ENCODE measurements at places on chromosomes 7 and 10. TPM values are rescaled to one million over a fixed set of nuclear protein-coding genes. Genes with fewer than 3 reads are reported as not detected.

The AVPI1 gene
- total RNA-seq: 22.6 TPM

DNA sequence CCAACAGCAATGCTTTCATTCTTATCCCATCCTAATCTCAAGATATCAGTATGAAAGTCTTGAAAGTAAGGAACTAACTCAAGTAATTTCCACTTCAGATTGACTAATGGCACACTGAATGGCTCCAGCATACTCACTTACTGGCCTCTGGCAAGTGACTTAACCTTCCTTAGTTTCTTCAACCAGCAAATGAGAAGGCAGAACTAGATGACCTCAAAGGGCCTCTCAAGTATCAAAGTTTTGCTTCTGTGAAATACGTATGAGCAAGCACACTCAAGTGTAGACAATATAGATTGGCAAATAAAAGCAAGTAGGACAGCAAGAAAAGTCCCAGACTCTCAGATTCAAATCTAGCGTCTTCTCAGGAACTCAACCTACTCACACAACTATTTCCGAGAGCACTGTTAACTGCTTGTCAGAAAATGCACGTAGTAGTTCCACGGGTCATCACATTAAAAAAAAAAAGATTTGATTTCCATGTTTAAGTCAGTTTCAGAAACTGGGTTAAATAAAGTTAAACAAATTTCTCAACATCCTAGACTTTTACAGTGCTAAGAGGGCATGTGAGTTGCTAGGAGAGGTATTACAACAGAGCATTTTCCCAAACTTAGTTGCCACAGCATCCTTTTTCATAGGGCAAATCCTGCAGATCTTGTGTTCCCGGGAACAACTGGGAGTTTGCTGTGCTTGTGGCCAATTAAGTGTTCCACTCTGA is 276.9 kb upstream of the KLF14 start:
- peak overlapping the region; percentile 42 for H3K27ac ChIP-seq
- H3K4me3 ChIP-seq: no peak overlapping the region
- no peaks in the 10 kb centered on the region for H3K36me3 ChIP-seq
- H3K4me1 ChIP-seq: peaks cover 90% of the 10 kb centered on the region
- no peaks in the 10 kb centered on the region for H3K27me3 ChIP-seq

The HOXA13 gene
- not detected for total RNA-seq

The COX19 gene
- 12.9 TPM for total RNA-seq

The TRIM4 gene
- total RNA-seq: 39.0 TPM

DNA sequence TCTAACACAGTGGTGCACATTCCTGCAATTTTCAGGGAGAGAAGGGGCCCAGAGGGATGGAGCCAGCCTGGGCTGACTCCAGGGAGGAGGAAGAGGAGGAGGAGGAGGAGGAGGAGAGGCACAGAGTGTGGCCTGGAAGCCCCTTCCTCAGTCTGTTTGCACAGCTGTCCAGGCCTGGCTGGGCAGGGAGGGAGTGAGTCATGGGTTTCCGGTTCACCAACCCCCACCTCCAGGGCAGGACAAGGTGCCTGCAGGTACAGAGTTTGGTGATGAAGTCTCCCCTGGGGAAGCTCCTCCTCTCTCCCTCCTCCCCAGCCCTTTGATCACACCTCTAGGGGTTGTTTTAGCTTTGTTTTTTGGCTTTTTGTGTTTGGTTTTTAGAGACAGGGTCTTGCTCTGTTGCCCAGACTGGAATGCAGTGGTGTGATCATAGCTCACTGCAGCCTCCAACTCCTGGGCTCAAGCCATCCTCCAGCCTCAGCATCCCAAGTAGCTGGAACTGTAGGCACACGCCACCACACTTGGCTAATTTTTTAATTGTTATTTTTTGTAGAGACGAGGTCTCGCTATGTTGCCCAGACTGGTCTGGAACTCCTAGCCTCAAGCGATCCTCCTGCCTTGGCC is 77.5 kb upstream of the CUX1 start:
- H3K27me3 ChIP-seq: no peaks in the 10 kb centered on the region
- peaks cover 5% of the 10 kb centered on the region for H3K4me1 ChIP-seq
- H3K36me3 ChIP-seq: no peaks in the 10 kb centered on the region
- H3K27ac ChIP-seq: no peak overlapping the region
- no peak overlapping the region for H3K4me3 ChIP-seq

The LRGUK gene
- total RNA-seq: 1.8 TPM

- H3K27ac ChIP-seq: peak overlapping the region; percentile 51
- DNase-seq: no peak
- H3K4me3 ChIP-seq: no peak overlapping the region
- peaks cover 59% of the 10 kb centered on the region for H3K36me3 ChIP-seq
These were observed 18.4 kb downstream of the TSPAN14 start for GRCh38 chr10:80472234-80473095.

DNA sequence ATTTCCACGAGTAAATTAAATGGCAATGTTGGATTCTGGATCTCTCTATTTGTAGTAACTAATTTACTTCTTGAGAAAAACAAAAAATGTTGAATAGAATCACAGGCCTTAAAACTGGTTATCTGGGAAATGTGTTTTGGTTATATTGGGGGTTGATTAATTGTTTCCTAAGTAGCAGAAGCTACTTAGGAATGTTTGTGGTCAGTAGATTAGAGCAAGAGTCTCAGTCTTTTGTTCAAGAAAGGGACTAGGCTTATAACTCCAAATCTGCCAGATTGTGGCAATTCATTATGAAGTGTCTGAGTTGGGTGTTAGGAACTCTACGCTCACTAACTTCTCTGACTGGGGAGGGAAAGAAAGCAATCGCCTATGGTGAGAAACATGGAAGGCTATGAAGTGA is 244.3 kb upstream of the PHYHIPL start:
- no peak overlapping the region for H3K4me3 ChIP-seq
- H3K36me3 ChIP-seq: no peaks in the 10 kb centered on the region
- no peaks in the 10 kb centered on the region for H3K27me3 ChIP-seq
- no peak for DNase-seq
- no peak overlapping the region for H3K27ac ChIP-seq

The ITPRID1 gene
- 0.59 TPM for total RNA-seq

The SMC3 gene
- 33.2 TPM for total RNA-seq

GRCh38 chr7:19020711-19021110 is 96.7 kb downstream of the TWIST1 start:
- H3K27me3 ChIP-seq: no peaks in the 10 kb centered on the region
- H3K4me1 ChIP-seq: no peaks in the 10 kb centered on the region
- no peak overlapping the region for H3K4me3 ChIP-seq
- no peaks in the 10 kb centered on the region for H3K36me3 ChIP-seq
- H3K27ac ChIP-seq: no peak overlapping the region

DNA sequence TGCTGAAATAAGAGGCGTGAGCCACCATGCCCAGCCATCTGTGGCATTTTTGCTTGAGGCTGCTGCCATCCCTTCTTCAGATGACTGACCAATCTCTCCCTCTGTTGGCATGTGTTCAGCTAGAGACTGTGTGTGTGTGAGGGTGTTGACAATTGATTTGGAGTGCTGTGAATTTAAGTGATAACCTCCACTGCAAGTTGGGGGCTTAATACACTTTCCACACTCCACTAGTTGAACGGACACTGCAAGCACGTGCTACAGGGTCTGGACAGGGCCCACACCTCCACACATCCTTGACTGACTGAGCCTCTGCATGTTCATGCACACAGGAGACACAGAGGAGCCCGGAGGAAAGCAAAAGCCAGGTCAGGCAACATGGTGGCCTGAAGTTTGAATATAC is 51.3 kb downstream of the BRAF start:
- H3K4me1 ChIP-seq: peaks cover 25% of the 10 kb centered on the region
- H3K27ac ChIP-seq: no peak overlapping the region
- H3K36me3 ChIP-seq: no peaks in the 10 kb centered on the region
- no peaks in the 10 kb centered on the region for H3K27me3 ChIP-seq

The CCDC146 gene
- 17.3 TPM for total RNA-seq

GRCh38 chr10:75243426-75243825 is 7.7 kb upstream of the COMTD1 start:
- H3K27ac ChIP-seq: no peak overlapping the region
- no peaks in the 10 kb centered on the region for H3K36me3 ChIP-seq
- H3K4me3 ChIP-seq: no peak overlapping the region
- no peak for DNase-seq

DNA sequence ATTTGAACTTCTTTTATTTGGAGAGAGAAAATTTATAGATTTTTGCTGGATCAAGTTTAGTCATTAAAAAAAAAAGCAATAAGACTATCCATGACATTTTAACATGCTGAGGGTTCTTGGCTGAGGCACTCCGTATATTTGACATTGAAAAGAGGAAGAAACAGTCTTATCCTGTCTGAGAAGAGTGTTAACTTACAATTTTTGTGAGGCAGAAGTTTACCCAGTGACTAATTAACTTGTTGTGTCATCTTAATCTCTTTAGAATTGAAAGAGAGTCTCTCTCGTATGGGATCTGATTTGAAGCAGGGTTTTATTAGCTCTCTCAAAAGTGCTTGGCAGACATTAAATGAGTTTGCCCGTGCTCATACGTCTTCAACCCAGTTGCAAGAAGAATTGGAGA is 39.3 kb downstream of the SEC23IP start:
- no peaks in the 10 kb centered on the region for H3K27me3 ChIP-seq
- peaks cover 12% of the 10 kb centered on the region for H3K4me1 ChIP-seq
- no peak for DNase-seq

GRCh38 chr10:121033366-121033765 is 182.2 kb downstream of the WDR11 start:
- H3K4me1 ChIP-seq: no peaks in the 10 kb centered on the region
- H3K27ac ChIP-seq: no peak overlapping the region
- H3K36me3 ChIP-seq: no peaks in the 10 kb centered on the region
- H3K4me3 ChIP-seq: no peak overlapping the region

The NPSR1 gene
- total RNA-seq: not detected

DNA sequence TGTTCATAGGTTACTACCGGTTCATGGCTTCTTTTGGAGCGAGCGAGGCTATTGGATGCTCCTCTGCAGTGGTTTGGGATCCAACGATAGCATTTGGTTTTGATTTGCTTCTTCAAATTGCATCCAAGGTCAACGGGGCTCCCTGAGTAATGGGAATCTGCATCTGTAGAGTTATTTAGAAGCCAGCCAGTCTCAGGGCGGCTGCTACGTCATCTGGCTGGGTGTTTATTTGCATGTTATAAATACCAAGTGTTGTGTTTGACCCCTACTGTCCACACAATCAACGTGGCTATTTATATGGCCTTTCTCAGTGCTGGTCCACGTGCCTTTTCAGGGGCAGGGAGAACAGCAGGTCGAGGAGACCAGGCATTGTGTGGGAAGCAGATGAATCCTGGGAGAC is 137.7 kb downstream of the PRPF18 start:
- H3K27ac ChIP-seq: no peak overlapping the region
- DNase-seq: no peak
- peaks cover 10% of the 10 kb centered on the region for H3K4me1 ChIP-seq
- H3K4me3 ChIP-seq: no peak overlapping the region

GRCh38 chr7:132882714-132883428 is 199.0 kb downstream of the CHCHD3 start:
- DNase-seq: no peak
- no peaks in the 10 kb centered on the region for H3K4me1 ChIP-seq
- no peaks in the 10 kb centered on the region for H3K36me3 ChIP-seq
- no peaks in the 10 kb centered on the region for H3K27me3 ChIP-seq
- no peak overlapping the region for H3K4me3 ChIP-seq

The CYP3A7 gene
- total RNA-seq: 0.21 TPM

- H3K36me3 ChIP-seq: no peaks in the 10 kb centered on the region
- no peaks in the 10 kb centered on the region for H3K27me3 ChIP-seq
These were observed 59.8 kb downstream of the DNAJC1 start for GRCh38 chr10:21943633-21944265.

GRCh38 chr7:69418869-69419670 is 179.2 kb upstream of the AUTS2 start:
- no peaks in the 10 kb centered on the region for H3K27me3 ChIP-seq
- no peak for DNase-seq
- H3K27ac ChIP-seq: no peak overlapping the region
- H3K4me1 ChIP-seq: no peaks in the 10 kb centered on the region

The CCSER2 gene
- total RNA-seq: 66.1 TPM

DNA sequence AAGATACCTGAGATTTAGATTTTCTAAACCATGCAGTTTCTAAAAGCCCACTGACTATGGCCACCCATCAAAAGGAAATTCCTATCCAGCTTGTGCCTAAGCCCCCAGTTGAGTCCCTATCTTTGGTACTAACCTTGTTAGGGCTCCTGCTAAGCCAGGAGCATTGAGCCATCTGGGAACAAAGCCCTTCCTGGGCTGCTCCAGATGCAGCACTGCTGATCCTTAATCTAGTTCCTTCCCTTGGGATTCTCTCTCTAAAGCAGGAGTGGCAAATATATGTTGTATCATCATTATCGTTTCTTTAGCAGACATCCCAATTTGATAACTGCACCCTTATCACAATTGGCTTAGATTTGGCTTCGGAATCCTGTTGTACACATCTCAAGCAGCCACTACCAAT is 24.7 kb upstream of the PDLIM1 start:
- H3K4me1 ChIP-seq: peaks cover 28% of the 10 kb centered on the region
- DNase-seq: no peak
- peaks cover 5% of the 10 kb centered on the region for H3K36me3 ChIP-seq
